ENCODE measurements at places on chromosomes 3 and 15.

DNA sequence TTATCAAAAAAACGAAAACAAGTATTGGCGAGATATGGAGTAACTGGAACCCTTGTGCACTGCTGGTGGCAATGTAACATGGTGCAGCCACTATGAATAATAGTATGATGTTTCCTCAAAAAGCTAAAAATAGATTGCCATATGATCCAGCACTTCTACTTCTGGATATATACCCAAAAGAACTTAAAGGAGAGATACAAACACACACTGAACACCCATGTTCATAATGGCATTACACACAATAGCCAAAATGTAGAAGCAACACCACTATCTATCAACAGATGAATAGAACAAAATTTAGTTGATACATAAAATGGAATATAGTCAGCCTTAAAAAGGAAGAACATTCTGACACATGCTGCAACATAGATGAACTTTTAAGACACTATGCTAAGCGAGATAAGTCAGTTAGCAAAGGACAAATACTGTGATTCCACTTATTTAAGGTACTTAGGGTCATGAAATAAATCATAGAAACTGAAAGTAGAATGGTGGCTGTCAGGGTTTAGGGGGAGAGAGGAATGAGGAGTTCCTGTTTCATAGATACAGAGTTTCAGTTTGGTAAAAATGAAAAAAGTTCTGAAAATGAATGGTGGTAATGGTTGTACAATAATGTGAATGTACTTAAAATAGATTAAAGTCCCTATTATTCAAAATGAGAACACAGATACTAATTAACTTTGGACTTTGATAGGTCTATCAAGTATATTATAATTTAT, 59.4 kb upstream of the IMPG2 start:
- peak; percentile 19 for DNase-seq
- no peaks in the 10 kb centered on the region for H3K4me1 ChIP-seq
- no peaks in the 10 kb centered on the region for H3K27me3 ChIP-seq
- H3K4me3 ChIP-seq: no peak overlapping the region
- H3K36me3 ChIP-seq: no peaks in the 10 kb centered on the region
- H3K27ac ChIP-seq: peak overlapping the region; percentile 33

- no peaks in the 10 kb centered on the region for H3K27me3 ChIP-seq
- no peak overlapping the region for H3K4me3 ChIP-seq
- H3K4me1 ChIP-seq: no peaks in the 10 kb centered on the region
- DNase-seq: no peak
Observed at GRCh38 chr3:62193586-62194345, 179.6 kb downstream of the FEZF2 start.

- no peaks in the 10 kb centered on the region for H3K4me1 ChIP-seq
- H3K27me3 ChIP-seq: no peaks in the 10 kb centered on the region
- H3K4me3 ChIP-seq: no peak overlapping the region
Observed at GRCh38 chr3:71651625-71652024, 68.1 kb upstream of the FOXP1 start.

DNA sequence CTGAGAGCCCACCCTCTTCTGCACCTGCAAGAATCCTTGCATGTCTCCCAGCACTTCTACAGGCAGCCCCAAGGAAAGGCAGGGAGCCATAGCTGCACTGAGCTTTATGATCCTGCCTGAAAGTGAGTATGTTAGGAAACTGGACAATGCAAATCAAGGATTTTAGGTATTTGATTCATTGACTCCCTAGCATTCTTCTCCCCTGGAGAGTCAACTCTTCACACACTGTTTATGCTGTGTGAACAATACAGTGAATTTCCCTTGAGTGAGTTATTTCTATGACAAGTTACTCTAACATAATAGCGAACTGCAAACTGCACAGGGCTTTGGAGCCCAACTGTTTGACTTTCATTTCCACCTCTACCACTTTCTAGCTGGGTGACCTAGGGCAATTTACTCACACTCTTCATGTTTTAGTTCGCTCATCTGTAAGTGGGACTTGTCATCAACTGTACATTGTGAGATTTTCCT, 96.0 kb upstream of the PHLDB2 start:
- no peaks in the 10 kb centered on the region for H3K4me1 ChIP-seq
- H3K27me3 ChIP-seq: no peaks in the 10 kb centered on the region
- no peaks in the 10 kb centered on the region for H3K36me3 ChIP-seq
- DNase-seq: no peak
- H3K27ac ChIP-seq: no peak overlapping the region

All from naive thymus-derived CD4-positive, alpha-beta T cell (primary cell).